ENCODE measurements at places on chromosomes 7 and 10.

DNA sequence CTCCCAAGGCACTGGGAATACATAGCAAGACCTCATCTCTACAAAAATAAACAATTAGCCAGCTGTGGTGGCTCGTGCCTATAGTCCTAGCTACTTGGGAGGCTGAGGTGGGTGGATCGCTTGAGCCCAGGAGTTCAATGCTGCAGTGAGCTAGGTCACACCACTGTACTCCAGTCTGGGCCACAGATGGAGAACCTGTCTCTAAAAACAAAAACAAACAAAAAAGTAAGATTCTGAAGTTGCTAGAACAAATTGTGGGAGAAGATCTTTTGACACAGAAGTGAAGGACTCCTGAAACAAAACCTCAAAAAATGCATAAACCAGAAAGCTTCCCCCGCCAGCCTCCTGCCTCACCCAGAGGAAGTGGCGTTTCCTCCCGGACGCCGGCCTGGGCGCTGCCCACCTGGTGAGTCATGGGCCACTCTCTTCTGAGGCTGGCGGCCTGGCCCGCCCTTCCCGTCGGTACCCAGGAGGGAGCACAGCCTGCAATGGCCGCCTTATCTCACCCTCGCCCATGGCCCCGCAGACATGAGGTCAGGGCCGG, 25.4 kb upstream of the ELN start:
- peak; percentile 87 for DNase-seq

GRCh38 chr7:79664884-79665676, 211.6 kb upstream of the MAGI2 start:
- no peak for DNase-seq

GRCh38 chr7:74012842-74013249, 15.1 kb upstream of the ELN start:
- DNase-seq: no peak

- DNase-seq: no peak
These were observed 25.6 kb downstream of the CDK1 start for GRCh38 chr10:60803865-60804264.

DNA sequence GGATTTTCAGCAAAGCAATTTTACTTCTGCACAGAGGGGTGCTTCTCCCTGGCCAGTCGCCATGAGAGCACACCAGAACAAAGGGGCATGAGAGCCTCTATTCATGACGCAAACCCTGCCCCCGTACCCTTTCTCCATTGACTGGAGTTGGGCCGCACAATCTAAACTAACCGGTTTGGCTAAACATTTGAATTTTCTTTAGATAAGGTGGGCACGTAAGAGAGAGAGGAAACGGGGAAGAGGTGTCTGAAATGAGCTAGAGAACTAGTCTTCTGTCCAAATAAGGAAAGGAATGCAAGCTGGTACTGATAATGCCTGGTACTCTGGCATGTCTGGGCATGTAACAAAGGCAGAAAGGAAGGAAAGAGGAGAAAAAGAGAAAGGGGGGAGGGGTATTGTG, 13.2 kb upstream of the SCIN start:
- no peak for DNase-seq

- peak; percentile 62 for DNase-seq
These were observed 142.0 kb upstream of the PRKCQ start for GRCh38 chr10:6721964-6722615.

DNA sequence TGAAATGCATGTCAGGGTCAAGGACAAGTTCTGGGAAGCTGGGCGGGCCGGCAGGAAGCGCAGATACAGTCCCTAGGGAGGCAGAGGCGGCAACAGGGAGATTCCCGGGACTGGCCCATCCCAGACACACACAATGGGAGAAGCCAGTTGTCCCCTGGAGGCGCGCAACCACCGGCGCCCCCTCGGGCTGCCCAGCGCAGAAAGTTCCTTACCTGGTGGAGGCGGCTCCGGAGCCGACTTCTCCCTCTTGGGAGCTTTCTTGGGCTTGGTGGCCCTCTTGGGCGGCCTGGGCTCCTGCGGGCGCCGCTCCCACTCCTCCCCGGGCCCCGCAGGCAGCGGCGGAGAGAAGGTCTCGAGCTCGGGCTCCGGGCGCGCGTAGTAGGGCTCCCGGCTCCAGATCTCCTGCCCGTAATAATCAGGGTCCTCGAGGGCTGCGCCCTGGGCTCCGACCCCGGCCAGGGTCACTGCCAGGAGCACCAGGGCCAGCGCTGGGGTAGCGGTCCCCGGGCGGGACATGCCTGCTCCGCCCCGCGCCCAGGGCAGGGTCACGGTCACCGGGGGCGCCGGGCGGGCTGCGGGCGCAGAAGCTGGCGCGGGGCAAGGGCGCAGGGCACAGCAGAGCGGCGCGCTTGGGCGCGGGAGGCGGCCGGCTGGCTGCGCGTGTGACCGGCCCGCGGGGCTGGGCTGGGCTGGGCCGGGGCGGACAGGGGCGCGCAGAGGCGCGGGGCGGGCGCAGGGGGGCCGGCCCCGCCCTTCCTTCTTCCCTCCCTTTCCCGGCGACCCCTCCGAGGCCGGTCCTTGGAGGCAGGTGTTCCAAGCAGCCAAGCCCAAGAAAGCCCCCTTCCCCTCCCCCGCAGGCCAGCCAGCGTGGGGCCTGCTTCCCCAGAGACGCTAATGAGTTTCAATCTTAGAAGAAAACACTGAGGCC, at the start of gene CPXM2:
TSS of gene CPXM2 (minus strand) at position 664 of the 928 bp plus-strand sequence. CDS start at position 516, 148 bp downstream.
- DNase-seq: peak; percentile 83

- no peak for DNase-seq
These were observed 36.8 kb downstream of the THSD7A start for GRCh38 chr7:11795231-11795630.

DNA sequence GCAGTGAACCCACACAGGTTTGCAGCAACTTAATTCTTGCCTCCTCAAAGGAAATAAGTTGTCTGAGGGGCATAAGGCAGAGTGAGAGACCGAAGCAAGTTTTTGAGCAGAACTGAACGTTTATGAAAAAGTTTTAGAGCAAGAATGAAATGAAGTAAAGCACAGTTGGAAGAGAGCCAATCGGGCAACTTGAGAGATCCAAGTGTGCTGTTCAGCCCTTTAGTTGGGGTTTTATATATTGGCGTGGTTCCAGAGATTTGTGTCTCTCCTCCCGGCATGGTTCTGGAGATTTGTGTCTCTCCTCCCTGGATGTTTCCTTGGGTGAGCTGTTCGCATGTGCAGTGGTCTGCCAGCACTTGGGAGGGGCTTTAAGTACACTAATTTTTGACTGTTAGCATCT, 141.4 kb upstream of the DGKB start:
- no peak for DNase-seq

GRCh38 chr10:120945801-120946302, 94.7 kb downstream of the WDR11 start:
- DNase-seq: no peak

DNA sequence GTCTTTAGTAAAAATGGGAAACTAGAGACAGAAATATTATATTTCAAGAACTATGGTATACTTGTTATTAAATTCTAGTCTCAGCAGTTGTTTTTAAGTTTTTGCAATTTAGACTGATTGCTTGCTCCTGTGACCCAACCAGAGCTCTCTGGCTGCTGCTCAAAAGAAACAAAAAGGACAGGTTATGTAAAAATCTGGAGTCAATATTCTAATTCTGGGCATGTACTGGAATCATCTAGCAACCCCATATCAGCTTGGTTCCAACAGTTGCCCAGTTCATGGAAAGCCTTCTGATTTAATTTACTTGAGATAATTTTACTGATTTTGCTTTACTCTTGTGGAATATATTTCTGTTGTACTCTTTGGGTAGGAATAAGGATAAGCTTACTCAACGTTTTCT, 10.3 kb downstream of the KCP start:
- no peak for DNase-seq

Measured in GM03348 (cell line).